Nephron progenitor cell (in vitro differentiated cells): ENCODE measurements at places on chromosomes 1 and 21.

- no peak for DNase-seq
Measured at GRCh38 chr1:11728126-11728806, 7.7 kb upstream of the AGTRAP start.

DNA sequence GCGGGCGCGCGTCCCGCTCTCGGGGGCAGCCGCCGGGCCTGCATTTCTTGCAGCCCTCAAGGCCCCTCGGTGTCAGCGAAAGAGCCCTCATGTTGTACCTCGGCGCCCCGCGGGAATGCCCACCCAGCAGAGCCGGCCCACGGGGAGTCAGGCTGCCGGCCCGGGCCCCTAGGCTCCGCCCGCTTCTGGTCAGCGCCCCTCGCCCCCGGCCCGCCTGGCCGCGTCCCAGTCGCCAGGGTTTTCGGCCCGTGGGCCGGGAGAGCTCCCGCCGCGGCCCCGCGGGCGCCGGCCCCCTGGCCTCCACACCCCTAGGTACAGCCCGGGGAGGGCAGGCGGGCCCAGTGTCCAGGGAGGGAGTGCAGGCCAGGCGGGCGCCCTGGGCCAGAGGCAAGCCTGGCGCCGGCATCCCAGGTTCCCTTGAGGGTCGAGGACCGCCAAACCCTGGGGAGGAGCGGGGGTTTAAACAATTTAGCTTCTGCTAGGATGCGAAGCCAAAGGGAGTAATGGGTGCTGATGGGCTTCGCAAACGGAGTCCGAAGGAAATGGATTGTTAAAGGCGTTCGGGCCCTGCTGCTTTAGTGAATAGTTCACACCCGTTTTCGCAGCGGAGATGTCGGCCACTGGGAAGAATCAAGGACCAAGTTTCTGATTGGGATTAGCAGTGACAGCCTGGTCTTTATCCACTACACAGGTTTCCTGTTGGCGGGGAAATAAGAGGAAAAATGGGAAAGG is 486 bp upstream of the KCNA3 start:
- DNase-seq = no peak

GRCh38 chr1:151909167-151910149 is at the start of gene THEM4:
TSS of gene THEM4 (minus strand) at chr1:151909511. CDS start at chr1:151909458, 53 bp downstream.
- peak; percentile 98 for DNase-seq

GRCh38 chr1:203351037-203351625 is at the start of gene FMOD:
TSS of gene FMOD (minus strand) at chr1:203351122. CDS start at chr1:203348270, 2,852 bp downstream.
- DNase-seq = no peak

DNA sequence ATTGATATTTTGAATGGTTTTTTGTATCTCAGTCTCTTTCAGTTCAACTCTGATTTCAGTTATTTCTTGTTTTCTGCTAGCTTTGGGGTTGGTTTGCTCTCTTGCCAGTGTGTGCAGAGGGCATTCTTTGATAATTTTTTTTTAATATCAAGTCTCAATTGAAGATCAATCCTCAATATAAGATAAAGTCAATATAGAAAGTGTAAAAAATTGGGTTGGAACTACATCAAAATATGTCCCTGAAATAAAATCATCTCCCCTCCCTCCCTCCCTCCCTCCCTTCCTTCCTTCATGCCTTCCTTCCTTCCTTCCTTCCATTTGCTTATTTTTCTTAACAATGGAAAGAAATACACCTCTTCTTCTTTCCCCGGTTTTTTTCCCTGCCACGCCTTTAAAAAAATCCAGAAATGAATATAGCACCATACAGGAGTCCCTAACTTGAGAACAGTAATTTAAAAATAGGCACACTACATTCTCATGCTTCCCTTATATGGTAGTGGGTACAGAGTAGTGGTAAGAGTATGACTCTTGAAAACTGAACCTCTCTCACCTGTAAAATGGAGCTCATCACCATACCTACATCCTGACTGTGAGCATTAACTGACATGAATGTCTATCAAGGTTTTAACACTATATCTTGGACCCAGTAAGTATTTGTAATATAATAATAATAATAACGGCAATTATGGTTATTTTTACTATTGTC is 221.9 kb downstream of the GIPC2 start:
- DNase-seq = no peak

- DNase-seq = no peak
Measured at GRCh38 chr1:229064320-229065168, 206.4 kb upstream of the RAB4A start.

GRCh38 chr1:208181364-208181763 is 62.8 kb downstream of the PLXNA2 start:
- peak; percentile 68 for DNase-seq

GRCh38 chr1:16189921-16190621 is 22.4 kb downstream of the ARHGEF19 start:
- no peak for DNase-seq

DNA sequence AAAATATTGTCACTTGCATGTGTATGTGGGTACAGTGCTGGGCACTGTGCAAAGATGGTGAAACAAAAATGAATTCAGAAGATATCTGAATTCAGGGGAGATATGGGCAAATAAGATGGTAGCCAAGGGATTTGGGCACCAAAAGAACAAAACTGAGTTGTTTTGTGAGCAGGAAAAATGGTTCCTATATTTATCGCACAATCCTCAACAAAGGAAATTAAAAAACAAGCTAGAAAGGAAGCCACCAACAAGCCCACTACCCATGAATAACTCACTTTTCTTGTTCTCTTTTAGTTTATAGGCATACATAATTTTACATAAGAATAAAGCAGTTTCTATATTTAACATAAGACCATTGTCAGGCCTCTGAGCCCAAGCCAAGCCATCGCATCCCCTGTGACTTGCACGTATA is 40.7 kb upstream of the VASH2 start:
- no peak for DNase-seq

- no peak for DNase-seq
Measured at GRCh38 chr1:84726593-84727499, 36.6 kb upstream of the SSX2IP start.

GRCh38 chr1:89842567-89843272 is 21.9 kb downstream of the LRRC8D start:
- DNase-seq = no peak
